Inflammatory macrophage treated with lipopolysaccharide for 1 hour (primary cell): ENCODE measurements at places on chromosomes 3 and 15.

DNA sequence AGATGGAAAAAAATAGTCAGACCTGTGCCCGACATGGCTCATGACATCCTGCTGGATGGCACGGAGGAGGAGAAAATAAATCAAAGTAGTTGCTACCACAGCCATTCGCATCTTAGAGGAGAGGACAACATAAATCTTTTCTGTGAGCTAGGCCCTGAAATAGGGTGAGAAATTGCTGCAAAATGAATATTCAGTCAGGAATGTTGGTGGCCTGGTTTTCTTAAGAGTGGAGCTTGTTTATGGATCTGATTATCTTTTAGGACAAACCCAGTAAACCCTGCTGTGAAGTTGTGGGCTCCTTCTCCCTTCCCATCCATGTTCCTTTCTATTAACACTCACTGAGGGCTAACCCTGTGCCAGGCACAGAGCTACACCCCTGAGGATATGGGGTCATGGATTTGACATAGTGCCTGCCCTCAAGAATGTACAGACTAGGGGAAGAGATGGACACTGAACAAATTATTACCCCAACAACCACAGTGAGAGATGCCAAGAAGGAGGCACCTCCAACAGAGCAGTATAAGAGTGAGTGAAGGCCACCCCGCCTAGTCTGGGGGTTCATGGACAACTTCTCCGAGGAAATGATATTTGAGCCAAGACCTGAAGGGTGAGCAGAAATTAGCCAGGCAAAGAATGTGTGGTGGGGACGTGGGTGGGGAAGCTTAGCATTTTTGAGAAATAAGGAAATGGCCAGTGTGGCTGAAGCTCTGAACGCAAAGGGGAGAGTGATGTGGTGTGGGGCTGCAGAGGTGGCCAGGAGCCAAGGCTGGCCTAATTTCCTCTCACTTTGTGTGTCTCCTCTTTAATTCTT lies 68.9 kb upstream of the ARL8B start:
- peak; percentile 78 for DNase-seq

DNA sequence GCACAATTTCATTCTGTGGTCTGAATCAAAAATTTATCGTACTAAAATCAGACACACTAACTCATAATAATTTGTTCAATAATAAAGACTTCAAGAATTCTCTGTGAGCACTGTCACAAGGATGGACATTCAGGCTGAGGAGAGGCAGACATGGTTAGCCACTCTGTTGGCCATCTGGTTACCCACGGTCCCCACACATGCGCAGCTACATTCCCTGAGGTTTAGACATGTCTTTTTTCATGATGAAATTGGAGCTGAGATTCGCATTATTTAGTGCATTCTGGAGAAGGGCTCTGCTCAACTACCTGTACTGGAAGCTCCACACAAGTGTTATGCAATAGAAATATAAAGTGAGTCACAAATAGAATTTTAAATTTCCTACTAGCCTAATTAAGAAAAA lies 156.9 kb downstream of the SUCNR1 start:
- no peak for DNase-seq

GRCh38 chr3:76554707-76555106 lies 485.2 kb upstream of the ROBO2 start:
- DNase-seq: no peak

- DNase-seq: no peak
These were observed 111.4 kb downstream of the WNT7A start for GRCh38 chr3:13768453-13768852.

DNA sequence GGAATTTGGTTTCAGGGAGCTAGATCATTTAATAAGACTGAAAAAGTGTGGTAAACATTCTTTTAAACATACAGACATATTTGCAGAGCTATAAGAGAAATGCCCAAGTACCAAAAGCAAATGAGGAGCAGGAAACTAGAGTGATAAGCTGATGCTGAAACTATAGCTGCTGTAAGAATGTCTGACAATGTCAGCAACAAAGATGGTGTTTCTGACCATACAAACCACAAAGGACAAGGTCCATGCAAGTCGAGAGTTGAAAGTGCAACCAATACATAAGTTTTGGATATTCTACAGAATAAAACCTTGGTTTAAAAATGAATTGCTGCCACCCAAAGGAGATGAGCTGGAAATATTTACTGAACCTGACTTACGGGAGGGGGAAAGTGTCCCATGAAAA lies 610.2 kb downstream of the TBL1XR1 start:
- DNase-seq: no peak

- DNase-seq: no peak
These were observed 389.3 kb downstream of the MCTP2 start for GRCh38 chr15:94620632-94621031.

GRCh38 chr3:1752205-1752604 lies 346.5 kb upstream of the CNTN4 start:
- no peak for DNase-seq
